Caki2 (cell line): ENCODE measurements at places on chromosomes 6 and 20. TPM values are rescaled to one million over a fixed set of nuclear protein-coding genes. Genes with fewer than 3 reads are reported as not detected.

Gene BTNL2
- total RNA-seq = not detected in 2 replicates

Gene TSHZ2
- total RNA-seq = 0.23 and 4.1 TPM in 2 replicates

Gene OSER1
- total RNA-seq = 72.4 and 79.6 TPM in 2 replicates

- no peak for DNase-seq
These were observed 158.5 kb upstream of the AFDN start for GRCh38 chr6:167668019-167668753.

DNA sequence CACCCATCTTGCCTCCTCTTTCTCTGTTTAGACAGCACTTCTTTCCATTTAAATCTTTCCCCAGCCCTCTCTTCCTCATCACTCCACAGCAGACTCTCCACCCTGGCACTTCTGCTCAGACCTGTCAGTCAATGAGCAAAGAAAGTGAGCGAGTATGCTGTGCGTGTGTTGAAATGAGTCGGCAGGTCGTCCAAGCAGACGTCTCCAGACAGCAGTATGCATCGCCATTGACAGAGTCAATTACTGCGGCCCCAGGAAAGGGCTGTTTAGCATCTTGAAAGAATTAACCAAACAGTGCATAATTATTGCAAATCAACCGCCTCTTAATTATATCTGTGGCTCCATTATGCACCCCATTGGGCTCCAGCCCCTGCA lies 54.8 kb upstream of the KCNG1 start:
- no peak for DNase-seq

DNA sequence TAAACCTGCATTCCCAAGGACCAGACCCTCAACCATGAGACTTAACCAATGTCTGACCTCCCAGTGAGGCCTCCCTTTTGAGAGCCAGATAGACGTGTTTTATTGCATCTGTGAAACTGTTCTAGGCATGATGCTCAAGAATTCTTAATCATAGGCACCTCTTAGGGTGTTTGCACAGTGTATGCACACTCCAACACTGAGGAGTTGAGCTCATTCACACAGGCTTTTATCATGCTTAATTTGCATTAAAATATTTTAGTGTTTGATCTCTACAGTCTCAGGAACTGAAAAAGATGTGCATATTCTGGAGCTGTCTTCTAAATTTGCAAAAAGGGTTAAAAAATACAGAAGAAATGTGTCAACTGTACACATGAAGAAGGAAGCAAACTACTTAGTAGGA lies 27.4 kb downstream of the RHAG start:
- no peak for DNase-seq

Gene MOG
- total RNA-seq = not detected in 2 replicates
